ENCODE measurements at places on chromosomes 1 and 21. TPM values are rescaled to one million over a fixed set of nuclear protein-coding genes. Genes with fewer than 3 reads are reported as not detected.

The RGS1 gene
- 5.7 TPM for polyA plus RNA-seq

The OSBPL9 gene
- polyA plus RNA-seq: 136 TPM

The SIK1 gene
- 30.4 TPM for polyA plus RNA-seq

The CALML6 gene
- 1.1 TPM for polyA plus RNA-seq

The IL20 gene
- polyA plus RNA-seq: not detected

The UTP25 gene
- polyA plus RNA-seq: 10.9 TPM

The ACTA1 gene
- polyA plus RNA-seq: 3.9 TPM

The CGN gene
- 33.7 TPM for polyA plus RNA-seq

The NEXN gene
- polyA plus RNA-seq: 40.6 TPM

The C1QTNF12 gene
- polyA plus RNA-seq: 0.86 TPM

The LCE6A gene
- not detected for polyA plus RNA-seq

DNA sequence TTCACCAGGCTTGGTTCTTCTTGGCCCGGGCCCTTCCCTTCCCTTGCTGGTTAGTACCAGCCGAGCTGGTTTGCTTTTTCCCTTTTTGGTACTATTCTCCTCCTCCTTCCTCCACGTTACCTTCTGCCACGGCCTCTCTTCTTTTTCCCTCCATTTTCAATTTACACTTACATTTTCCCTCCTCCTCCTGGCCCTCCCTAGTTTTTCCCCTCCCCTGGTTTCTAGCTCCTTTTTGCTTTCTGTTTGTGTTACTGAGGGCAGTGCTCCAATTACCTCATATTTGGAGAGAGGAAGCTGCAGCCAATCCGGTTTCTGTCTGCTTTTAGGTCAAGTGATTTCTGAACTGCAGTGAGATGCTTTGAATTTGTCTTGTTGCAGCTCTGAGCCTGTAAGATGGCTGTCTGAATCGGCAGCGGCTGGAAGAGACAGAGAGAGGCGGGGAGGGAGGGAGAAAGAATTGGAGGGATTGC lies 63.7 kb downstream of the MACF1 start:
- peak; percentile 81 for DNase-seq

DNA sequence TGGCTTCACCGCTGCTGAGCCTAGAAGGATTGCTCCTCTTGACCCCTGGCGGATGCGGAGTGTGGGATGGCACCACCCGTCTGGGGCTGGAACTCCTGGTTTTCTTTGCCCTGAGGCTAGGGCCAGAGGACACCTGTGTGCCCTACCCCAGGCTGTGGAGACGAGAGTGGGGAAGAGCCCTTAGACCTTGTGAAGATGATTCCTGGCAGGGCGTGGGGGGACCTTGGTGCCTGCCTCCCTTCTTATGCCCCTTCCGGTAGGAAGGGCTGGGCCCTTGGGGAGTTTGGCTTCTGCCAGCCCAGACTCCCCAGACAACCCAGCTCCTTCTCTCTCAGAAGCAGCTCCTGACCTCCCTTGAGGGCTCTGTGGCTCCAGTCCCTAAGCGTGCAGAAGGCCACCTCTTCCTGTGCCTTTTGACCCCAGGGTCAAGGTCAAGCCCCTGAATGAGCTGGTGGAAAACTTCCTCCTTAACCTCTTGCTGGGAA lies 891 bp downstream of the RPS6KA1 start:
- no peak for DNase-seq

DNA sequence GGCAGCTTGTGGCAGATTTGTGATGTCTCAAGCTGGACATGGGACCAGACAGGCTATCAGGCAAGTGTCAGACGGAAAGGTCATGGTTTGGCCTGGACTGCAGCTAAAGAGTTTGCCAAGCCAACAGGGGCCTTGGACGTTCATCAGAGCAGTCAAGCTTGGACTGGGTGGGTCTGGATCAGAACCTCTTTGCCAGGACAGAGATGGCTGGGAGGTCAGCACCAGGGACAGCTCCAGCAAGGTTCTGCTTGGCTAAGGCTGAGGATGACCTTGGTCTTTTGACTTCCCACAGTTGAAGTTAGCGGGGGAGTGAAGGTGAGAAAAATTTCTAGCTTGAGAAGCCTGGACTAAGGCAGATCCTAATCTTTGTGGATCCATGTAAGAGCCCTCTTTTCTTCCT lies 68.1 kb downstream of the GRIK3 start:
- DNase-seq: no peak

GRCh38 chr21:22649246-22649645 lies 1651.0 kb downstream of the NCAM2 start:
- DNase-seq: no peak

DNA sequence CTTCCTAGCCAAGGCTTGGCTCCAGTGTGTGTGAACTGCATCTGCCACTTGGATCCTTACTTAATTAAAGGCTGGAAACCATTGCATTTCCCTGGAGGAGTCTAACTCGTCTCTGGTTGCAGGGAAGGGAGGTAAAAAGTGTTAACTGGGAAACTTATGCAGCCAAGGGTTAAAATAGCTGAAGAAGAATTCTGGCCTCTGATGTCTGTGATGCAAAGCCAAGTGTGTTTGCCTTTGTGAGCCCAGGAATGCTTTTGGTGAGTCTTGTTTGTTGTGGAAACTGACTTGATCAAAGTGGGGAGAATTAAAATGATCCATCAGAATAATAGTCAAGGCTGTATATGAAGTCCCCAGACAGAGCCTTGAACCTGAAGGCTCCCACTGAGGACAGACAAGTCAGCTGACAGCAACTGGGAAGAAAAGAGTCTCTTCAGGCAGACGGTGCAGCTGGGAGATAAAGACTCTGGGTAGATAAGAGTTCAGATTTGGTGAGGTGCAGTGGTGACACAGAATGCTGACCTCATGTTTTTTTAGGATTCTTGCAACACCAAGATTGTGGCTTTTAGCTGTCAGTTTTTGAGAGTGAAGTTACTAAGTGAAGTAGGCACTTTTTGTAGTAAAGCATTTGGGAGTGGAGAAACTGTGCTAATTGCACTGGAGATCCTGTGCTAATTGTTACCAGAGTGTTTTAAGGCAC lies 59.5 kb upstream of the WLS start:
- no peak for DNase-seq

- DNase-seq: peak; percentile 35
Measured at GRCh38 chr1:168834225-168834872, 105.3 kb upstream of the DPT start.

DNA sequence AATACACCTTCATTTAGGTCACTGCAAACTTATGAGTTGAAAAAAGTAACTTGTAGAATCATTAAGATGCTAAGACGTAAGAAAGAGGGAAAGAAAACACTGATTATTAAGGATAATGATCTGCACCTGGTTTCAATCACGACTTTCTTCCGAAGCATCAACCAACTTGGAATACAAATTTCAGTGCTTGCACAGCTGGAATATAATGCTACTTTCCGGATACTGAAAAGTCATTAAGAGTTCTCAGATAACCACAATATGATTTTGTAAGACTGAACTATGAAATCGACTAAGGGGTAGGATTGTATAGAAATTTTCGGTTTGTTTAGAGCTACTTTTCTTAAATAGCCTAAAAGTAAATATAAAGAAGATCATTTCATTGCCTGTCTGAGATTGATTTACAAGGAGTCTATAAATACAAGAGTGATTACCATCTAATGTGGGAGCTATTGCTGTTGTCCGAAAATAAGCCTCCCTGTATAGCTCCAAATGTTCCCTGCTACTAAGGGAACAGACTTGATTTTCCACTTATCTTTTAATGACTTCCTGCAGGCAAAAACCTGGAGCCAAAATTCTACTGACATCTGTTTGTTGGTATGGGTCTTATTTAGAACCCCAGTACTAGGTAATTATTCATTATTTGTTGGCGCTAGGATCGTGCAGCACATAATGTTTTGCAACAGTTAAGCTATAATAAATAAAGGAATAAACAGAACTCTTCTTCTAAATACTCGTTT lies 673.3 kb downstream of the KCNT2 start:
- peak; percentile 75 for DNase-seq

- no peak for DNase-seq
Measured at GRCh38 chr1:216461466-216461865, 38.2 kb upstream of the USH2A start.

DNA sequence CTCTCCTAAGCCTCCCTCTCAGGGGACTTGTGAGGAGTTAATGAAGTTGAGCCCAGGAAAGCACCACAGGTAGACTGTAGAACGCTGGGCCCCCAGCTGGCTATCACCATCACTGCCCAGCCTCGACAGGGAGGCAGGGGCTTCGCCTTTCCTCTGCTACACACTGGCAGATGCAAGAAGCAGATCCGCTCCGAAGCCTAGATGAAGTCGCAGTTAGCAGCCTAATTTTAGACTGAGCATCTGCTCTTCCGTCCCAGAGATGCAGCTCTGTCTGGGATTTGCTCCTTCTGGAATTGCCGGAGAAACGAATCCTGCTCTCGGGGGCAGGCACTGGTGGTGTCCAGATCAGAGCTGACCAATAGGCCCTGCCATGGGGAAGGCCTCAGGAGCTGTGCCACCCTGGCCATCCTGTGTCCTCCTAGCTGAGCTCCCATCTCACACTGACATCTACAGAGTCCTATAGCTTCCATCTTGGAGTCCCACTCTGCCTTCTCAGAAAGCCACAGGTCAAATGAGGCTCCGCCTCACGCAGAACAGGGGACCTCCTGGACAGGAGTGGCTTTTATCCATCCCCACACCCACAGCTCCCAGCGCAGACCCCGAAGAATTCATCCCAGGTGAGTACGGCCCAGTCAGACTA lies 186.8 kb upstream of the EDN2 start:
- DNase-seq: no peak

GRCh38 chr1:19484338-19484797 lies 971 bp downstream of the CAPZB start:
- no peak for DNase-seq

DNA sequence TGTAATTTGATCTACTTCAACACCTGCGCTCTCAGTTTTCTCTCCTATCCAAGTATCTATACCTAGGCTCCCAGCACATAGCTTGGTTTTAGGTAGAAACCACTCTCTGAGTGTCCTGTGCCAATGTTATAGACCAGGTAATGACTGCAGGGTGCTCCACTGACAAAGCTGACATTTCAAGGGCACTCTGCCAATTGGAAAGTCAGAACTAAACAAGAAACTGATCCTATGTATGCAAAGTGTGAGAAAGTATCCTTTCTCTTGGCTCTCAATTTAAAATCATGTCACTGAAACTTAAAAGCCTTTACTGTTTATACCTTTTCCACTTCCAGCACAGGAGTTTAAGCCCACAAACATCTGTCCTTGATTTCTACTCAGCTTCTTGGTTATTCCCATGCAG lies 45.0 kb upstream of the AIM2 start:
- DNase-seq: no peak

- no peak for DNase-seq
Measured at GRCh38 chr1:19100028-19100427, 110.0 kb downstream of the UBR4 start.

- DNase-seq: no peak
Measured at GRCh38 chr1:85438353-85438752, 26.6 kb downstream of the DDAH1 start.

GRCh38 chr1:110921953-110922352 lies 41.8 kb downstream of the LRIF1 start:
- DNase-seq: no peak

DNA sequence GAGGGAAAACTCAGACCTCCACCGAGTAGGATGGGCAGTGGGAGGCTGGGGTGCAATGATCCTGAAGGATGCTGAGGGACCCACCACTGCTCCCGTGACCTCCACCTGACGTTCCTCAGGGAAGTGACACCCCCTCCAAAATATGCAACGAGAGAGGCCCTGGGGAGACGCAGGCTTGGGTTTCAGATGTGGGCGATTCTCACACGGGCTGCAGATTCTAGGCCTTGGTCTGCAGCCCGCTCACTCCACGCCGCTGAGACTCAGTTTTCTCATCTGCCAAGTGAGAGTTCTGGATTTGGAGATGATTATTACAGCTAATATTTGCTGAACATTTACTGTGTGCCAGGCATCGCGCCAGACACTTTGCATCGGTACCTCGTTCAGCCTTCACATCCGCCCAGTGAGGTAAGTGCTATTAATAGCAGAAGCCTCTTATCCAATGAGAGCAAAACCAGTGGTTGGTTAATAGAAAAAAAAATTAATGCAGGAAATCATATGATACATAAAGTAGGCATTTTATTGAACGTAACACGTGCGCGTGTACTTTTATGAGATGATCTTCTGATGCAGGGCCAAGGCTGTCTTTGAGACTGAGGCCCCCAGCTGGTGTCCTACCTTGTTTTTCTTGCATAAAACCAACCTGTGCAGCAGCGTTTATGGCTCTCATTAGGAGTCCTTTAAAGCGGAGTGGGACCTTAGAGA lies 102.0 kb upstream of the RUNX3 start:
- peak; percentile 53 for DNase-seq

- no peak for DNase-seq
Measured at GRCh38 chr1:230507236-230507635, 81.1 kb upstream of the PGBD5 start.

DNA sequence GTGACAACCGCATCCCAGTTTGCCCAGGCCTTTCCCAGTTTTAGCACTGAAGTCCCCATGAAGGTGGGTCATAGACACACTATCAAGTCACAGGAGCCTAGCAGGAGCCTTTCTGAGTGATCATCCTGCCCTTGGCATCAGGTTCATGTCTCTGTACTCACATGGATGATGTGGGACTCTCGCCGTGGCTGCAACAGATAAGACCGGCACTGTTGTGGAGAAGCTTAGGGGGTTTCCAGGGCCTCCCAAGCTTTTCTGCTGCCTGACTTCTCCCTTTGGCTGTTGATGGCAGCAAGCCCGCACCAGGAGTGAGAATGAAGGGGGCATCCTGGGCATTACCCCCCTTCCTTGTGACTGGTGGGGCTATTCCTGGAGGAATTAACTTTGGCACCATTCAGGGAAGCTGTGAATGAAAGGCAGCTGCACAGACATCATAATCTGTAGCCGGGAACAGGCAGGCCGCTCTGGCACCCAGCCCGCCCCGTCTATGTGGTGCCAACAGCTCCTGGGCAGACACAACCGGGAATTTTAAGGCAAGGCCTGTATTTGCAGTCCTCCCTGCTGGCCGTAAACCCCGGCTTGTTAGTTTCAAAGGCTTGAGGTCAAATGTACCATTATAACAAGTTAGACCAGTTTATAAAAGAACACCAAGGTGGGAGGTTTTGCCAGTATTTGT lies 148.6 kb downstream of the HUNK start:
- no peak for DNase-seq

- no peak for DNase-seq
Measured at GRCh38 chr1:107664982-107665925, 299.7 kb downstream of the VAV3 start.

GRCh38 chr21:38156200-38156599 lies 100.6 kb upstream of the KCNJ15 start:
- no peak for DNase-seq

DNA sequence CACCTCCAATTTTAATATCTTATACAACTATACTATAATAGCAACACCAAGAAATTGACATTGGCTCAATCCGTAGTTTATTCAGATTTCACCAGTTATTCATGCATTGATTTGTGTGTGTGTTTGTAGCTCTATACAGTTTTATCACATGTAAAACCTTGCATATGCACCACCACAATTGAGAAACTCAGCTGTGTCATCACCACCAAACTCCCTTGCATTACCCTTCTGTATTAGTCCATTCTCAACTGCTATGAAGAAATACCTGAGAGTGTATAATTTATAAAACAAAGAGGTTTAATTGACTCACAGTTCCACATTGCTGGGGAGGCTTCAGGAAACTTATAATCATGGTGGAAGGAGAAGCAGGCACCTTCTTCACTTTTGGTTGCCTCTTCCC lies 162.1 kb downstream of the PATJ start:
- DNase-seq: no peak

- DNase-seq: no peak
Measured at GRCh38 chr1:64194168-64195080, 9.0 kb upstream of the UBE2U start.

GRCh38 chr21:14824126-14824525 lies 240.7 kb downstream of the NRIP1 start:
- DNase-seq: no peak
